Activated CD4-positive, alpha-beta T cell treated with anti-CD3 and anti-CD28 coated beads, Interleukin-2, amount 10 ng/mL, durations not matched to agents 24 days and 14 days (primary cell): ENCODE measurements at places on chromosomes 16 and 17.
A peak's percentile ranks its signal among the peaks of the same experiment; 100 is the strongest.

GRCh38 chr17:2384439-2385127, 16.3 kb downstream of the MNT start:
- DNase-seq = no peak

- no peak for DNase-seq
Measured at GRCh38 chr16:78170494-78170933, 71.1 kb downstream of the WWOX start.

- DNase-seq = no peak
Measured at GRCh38 chr16:1458336-1458976, 14.1 kb upstream of the CCDC154 start.

DNA sequence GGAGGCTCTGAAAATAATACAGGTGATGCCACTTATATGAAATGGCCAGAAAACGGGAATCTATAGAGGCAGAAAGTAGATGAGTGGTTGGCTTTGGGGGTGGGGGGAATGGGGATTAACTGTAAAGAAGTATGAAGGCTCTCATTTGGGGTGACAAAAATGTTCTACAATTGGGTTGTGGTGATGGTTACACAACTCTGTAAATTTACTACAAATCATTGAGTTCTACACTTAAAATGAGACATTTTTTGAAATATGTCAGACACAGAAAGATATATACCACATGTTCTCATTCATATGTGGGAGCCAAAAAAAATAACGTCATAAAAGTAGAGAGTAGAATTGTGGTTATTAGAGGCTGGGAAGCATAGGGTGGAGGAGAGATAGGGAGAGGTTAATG, 25.7 kb downstream of the ARHGAP17 start:
- DNase-seq = no peak

- no peak for DNase-seq
Measured at GRCh38 chr16:53042235-53042701, 10.4 kb downstream of the CHD9NB start.

DNA sequence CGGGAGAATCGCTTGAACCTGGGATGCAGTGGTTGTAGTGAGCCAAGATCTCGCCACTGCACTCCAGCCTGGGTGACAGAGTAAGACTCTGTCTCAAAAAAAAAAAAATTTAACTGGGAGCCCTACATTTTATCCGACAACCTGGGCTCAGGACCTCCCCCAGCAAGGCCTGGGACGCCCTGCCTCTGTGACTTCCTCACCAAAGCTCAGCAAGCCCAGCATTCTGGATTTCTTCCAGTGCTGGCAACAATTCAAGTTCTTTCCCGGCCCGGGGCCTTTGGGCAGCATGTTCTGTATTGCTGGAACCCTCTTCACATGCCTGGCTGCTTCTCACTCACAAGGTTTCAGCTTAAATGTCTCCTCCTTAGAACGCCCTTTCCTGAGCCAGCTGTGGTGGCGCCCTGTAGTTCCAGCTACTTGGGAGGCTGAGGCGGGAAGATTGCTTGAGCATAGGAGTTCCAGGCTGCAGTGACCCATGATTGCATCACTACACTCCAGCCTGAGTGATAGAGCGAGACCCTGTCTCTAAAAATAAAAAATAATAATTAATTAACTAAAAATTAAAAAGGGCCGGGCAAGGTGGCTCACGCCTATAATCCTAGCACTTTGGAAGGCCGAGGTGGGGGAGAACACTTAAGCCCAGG, 15.9 kb upstream of the MEIOB start:
- no peak for DNase-seq

GRCh38 chr17:72702998-72703397, 389.5 kb downstream of the SLC39A11 start:
- no peak for DNase-seq

DNA sequence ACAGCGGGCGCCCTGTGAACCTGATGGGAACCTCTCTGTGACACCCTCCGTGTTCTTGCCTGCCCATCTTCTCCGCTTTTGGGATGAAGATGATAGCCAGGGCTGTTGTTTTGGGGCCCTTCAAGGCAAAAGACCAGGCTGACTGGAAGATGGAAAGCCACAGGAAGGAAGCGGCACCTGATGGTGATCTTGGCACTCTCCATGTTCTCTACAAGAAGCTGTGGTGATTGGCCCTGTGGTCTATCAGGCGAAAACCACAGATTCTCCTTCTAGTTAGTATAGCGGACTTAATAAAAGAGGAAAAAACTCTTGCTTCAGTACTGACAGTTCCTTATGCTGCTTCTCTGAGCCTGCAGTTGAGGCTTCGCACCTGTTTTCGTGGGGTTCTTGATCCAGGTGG, 10.5 kb downstream of the CDK5RAP3 start:
- DNase-seq = no peak

GRCh38 chr17:16929035-16929680, 42.8 kb downstream of the TNFRSF13B start:
- DNase-seq = no peak

GRCh38 chr16:1443403-1443973, 868 bp downstream of the CCDC154 start:
- DNase-seq = no peak

DNA sequence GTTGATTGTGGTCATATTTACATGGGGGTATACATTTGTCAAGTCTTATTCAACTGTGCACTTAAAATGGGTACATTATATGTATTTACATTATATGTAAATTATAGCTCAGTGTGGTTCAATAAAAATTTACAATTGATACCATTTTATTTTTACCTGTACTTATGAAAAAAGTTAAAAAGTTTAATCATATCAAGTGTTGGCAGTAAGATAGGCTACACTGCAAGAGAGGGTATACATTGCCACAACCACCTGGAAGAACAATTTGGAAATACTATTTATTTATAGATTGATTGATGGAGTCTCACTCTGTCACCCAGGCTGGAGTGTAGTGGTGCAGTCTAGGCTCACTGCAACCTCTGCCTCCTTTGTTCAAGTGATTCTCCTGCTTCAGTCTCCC, 453.3 kb downstream of the XYLT1 start:
- DNase-seq = no peak

DNA sequence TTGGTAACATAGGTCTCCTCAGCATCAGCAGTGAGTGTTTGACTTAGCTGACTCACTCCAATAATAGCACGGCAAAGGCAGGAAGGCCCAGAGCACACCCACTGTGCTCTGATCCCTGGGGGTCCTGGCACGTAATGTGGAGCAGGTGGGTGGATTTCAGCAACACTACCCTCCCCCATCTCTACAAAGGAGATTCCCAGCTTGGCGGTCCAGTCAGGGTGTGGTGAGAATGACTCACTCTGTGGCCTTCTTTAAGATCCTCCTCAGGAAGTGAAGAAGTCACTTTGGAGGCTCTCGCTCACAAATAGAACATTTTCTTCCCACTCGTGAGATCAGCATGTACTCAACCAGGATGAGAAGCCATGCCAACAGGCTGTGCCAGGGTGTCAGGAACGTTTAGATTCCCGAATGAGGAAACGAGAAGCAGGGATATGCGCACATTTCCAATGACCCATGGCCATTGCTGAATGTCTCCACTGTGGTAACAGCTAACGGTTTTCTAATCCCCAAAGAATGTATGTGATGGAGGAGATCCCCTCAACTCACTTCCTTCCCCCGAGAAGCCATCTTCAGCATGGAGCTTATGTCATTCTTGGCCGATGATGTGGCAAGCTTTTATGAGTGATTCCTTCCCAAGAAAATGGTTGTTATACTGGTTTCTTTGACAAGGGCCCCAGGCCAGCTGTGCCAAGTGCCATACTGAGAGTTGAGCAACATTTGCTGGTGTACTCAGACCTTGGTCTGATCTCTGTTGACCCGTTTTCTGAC, 365.2 kb downstream of the C16orf95 start:
- no peak for DNase-seq

DNA sequence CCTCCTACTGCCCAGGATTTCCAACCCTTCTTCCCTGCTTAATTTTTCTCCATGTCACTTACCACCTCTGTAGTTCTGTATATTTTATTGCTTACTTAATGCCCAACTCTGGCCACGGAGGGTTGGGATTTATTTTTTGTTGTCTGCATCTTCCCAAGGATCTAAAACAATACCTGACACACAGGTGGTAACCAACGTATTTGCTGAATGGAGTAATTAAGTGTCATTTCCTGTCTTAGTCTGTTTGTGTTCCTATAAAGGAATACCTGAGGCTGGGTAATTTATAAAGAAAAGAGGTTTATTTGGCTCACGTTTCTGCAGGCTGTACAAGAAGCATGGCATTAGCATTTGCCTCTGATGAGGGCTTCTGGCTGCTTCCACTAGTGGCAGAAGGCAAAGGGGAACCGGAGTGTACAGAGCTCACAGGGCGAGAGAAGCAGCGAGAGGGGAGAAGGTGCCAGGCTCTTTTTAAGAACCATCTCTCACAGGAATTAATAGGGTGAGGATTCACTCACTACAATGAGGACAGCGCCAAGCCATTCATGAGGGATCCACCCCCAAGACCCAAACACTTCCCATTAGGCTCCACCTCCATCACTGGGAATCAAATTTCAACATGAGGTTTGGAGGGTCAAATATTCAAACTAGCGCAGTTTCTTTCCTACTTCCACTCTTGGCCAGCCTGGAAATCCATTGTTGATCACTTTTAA, 44.8 kb downstream of the ERN1 start:
- DNase-seq = no peak

GRCh38 chr17:71799657-71800056, 321.2 kb upstream of the SOX9 start:
- DNase-seq = no peak

DNA sequence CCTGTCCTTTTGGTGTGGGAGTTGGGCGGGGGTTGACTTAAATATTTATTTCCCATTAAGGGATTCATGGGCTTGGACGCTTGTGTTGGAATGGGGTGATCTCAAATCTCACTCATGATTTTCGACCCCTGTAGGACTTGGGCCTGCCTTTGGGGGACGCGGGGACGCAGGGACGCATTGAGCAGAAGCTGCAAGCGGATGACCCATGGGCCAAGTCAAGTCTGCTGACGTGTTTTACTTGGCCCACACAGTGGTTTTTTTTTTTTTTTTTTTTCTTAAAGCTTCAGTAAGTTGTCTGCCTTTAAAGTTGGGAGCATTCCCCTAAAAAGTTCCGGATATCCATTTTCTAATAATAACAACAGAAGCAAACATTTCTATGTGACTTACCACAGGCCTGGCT, 28.9 kb downstream of the CMIP start:
- no peak for DNase-seq

GRCh38 chr17:66432411-66432957, 130.1 kb downstream of the PRKCA start:
- DNase-seq = no peak

DNA sequence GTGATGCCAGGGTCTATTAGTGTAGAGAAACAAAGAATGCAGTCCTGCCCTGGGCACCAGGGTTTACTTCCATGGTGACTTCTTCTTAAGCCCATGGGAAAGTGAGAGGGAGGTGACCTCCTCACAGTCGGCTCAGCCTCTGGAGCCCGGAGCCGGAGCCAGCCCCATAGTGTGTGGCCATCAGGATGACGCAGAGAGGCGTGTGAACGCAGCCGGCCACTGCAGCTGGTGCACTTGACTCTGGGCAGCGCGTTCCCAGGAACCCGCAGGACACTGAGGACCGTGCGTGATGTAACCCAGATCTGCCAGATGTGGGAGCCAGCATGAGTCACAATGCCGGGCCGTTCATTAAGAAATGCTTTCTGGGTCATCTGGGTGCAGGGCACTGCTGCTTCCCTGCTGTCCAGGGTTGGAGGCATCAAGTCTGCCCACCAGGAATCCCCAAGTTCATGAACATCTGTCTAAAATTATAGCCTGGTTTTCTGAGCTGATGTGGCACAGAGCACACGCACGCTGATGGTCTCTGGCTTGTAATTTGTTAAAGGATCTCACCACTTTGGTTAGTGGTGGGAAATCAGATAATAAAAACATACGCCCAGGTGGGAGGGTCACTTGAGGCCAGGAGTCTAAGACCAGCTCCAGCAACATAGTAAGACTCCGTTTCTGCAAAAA, 114.1 kb downstream of the PITPNC1 start:
- no peak for DNase-seq

- no peak for DNase-seq
Measured at GRCh38 chr16:60363566-60363965, 1629.5 kb upstream of the GOT2 start.

GRCh38 chr17:61418449-61418848, 18.8 kb downstream of the TBX2 start:
- DNase-seq = no peak

DNA sequence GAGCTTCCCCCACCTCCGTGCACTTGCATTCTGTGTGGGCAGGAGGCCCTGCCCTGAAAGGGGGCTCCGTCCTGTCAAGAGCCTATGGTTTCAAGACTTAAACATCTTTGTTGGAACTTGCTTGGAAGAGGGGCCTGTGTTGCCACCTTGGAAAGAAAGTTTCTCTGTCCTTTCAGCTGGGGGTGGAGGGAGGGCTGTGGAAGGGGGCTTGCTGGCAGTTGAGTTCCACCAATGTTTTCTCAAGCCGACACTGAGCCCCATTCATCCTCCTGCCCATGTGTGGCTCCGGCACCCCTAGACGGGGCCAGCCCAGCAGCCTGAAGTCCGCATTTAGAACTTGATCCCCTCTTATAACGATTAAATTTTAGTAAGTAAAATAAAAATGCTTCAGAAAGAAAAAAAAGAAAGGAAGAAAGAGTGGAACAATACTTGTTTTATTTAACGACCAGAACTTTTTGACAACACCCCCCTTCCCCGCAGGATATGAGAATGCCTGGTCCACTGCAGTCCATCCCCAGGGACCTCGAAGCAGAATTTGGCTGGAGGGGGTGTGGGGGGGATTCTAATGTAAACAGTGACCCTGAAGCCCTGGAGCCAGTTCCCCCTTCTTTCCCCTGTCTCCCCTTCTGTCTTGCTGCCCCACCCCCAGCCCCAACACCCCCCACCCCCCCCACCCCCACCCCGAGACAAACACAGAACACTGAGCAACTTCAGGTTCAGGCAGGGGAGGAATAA, 26.9 kb upstream of the CLEC18A start:
- DNase-seq = no peak

GRCh38 chr17:83191388-83192160, 112.2 kb downstream of the METRNL start:
- peak; percentile 53 for DNase-seq

- no peak for DNase-seq
Measured at GRCh38 chr16:75402821-75403475, 30.4 kb downstream of the CFDP1 start.

DNA sequence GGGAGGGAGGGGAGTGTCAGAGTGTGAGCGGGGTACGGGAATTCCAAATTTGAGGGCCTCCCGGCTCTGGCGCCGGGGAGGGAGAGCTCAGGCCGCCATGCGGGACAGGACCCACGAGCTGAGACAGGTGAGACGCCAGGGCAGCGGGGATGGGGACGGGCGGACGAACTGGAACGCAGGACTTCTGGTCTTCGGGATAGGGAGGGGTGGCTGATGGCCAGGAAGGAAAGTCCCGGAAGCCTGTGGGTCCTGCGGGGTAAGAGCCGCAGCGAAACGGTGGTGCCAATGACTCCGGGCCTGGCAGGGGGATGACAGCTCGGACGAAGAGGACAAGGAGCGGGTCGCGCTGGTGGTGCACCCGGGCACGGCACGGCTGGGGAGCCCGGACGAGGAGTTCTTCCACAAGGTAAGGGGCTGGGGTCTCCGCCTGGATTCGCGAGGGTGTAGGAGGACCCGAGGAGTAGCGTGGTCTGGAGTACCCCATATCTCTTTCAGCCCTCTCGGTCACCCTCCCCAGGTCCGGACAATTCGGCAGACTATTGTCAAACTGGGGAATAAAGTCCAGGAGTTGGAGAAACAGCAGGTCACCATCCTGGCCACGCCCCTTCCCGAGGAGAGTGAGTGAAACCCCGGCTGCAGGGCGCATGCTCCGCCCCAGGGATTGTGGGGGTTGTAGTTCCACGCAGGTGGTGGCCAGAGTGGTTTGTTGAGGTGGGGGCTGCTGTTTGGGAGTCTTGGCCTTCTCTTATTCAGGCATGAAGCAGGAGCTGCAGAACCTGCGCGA, 543 bp downstream of the STX4 start:
- DNase-seq = peak; percentile 96
